ENCODE measurements at places on chromosomes 12 and 14. TPM values are rescaled to one million over a fixed set of nuclear protein-coding genes. Genes with fewer than 3 reads are reported as not detected.

GRCh38 chr12:53057816-53058500 is 8.1 kb downstream of the TNS2 start:
- peaks cover 6% of the 10 kb centered on the region for H3K4me1 ChIP-seq
- H3K27me3 ChIP-seq: peaks cover 6% of the 10 kb centered on the region

- peaks cover 7% of the 10 kb centered on the region for H3K27me3 ChIP-seq
- no peaks in the 10 kb centered on the region for H3K36me3 ChIP-seq
- H3K27ac ChIP-seq: no peak overlapping the region
- H3K4me3 ChIP-seq: no peak overlapping the region
- no peaks in the 10 kb centered on the region for H3K4me1 ChIP-seq
Measured at GRCh38 chr12:131850856-131851559, 22.8 kb downstream of the MMP17 start.

DNA sequence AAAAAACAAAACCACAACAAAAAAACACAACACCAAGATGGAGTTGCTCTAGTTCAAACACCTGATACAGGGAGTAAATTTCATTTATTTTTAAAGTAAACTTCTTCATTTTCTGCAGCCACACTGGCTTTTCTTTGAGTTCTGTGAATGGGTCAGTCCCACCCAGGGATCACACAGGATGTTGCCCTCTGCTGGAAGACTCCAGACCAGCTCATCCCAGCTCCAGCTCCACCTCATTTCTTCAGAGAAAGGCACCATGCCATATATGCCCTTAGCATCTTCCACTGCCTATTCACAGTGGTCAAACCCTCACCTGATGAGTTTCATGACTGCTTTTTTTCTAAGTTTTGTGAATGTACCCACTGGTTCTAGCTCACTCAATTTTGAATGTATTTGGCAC is 8.0 kb downstream of the GLIPR1 start:
- no peak for DNase-seq
- no peaks in the 10 kb centered on the region for H3K36me3 ChIP-seq
- no peaks in the 10 kb centered on the region for H3K4me1 ChIP-seq
- H3K27me3 ChIP-seq: no peaks in the 10 kb centered on the region

DNA sequence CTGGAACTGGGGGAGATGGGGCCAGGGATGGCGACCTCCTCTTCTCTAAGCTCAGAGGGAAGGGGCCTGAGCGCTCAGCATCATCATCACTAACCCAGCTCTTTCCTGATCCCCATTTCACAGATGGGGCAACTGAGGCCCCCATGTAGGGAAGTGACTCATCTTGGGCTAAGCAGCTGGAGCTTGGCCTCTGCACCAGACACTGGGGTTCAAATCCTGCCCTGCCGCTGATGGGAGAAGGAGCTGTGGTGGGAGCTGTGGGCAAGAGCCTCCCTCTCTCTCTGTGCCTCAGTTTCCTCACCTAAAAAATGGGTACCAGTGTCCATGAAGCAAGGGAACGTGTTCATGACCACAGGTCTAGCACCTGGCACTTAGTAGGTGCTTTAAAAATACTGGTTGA is 2.6 kb upstream of the TRPV4 start:
- H3K27ac ChIP-seq: no peak overlapping the region
- no peak overlapping the region for H3K4me3 ChIP-seq
- peaks cover 7% of the 10 kb centered on the region for H3K27me3 ChIP-seq
- peaks cover 7% of the 10 kb centered on the region for H3K4me1 ChIP-seq
- DNase-seq: no peak

DNA sequence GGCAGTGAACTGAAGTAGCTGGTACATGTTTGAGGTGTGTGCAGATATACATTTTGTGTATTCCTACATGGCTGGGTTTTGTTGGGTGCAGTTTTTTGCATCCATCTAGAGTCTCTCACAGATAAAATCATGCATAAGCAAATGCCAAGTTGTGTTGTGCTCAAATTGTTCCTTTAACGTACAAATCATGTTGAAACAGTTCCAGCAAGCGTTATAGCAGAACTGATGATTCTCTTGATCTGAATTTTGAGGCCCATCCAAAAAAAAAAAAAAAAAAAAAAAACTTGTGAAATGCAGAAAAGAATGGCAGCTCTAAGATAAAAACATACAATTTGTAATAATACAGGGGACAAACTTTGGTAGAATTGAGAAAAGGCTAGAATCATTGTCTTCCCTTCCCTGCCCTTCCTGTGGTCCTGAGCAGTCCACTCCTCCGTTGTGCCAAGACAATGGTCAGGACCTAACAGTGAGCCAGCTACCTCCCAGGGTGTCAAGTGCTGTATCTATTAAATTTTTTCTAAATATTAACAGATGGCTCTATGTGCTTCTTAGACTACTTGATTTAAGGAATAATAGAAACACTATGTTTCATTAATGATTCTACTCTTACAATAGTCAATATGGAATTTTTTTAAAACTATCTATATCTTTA is 122.1 kb downstream of the PLEKHA5 start:
- H3K4me3 ChIP-seq: no peak overlapping the region
- H3K27me3 ChIP-seq: no peaks in the 10 kb centered on the region
- no peak for DNase-seq
- peaks cover 6% of the 10 kb centered on the region for H3K4me1 ChIP-seq
- peak overlapping the region; percentile 73 for H3K27ac ChIP-seq
- peaks cover 7% of the 10 kb centered on the region for H3K36me3 ChIP-seq

DNA sequence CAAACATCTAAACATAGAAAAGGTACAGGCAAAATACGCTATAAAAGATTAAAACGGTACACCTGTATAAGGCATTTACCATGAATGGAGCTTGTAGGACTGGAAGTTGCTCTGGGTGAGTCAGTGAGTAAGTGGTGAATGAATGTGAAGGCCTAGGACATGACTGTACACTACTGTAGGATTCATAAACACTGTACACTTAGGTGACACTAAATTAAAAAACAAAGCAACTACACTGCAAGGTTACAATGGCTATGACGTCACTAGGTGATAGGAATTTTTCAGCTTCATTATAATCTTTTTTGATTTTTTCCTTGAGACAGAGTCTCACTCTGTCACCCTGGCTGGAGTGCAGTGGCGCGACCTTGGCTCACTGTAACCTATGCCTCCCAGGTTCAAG is 269.2 kb downstream of the KSR2 start:
- peaks cover 7% of the 10 kb centered on the region for H3K27me3 ChIP-seq
- H3K27ac ChIP-seq: no peak overlapping the region
- no peak overlapping the region for H3K4me3 ChIP-seq
- no peaks in the 10 kb centered on the region for H3K36me3 ChIP-seq

GRCh38 chr12:71449373-71450070 is 9.9 kb downstream of the LGR5 start:
- H3K27me3 ChIP-seq: peaks cover 93% of the 10 kb centered on the region
- peaks cover 5% of the 10 kb centered on the region for H3K4me1 ChIP-seq

GRCh38 chr14:44897845-44898151 is 63.9 kb downstream of the KLHL28 start:
- H3K27me3 ChIP-seq: no peaks in the 10 kb centered on the region
- peaks cover 3% of the 10 kb centered on the region for H3K36me3 ChIP-seq
- H3K4me1 ChIP-seq: peaks cover 7% of the 10 kb centered on the region
- peak overlapping the region; percentile 96 for H3K27ac ChIP-seq
- no peak for DNase-seq

DNA sequence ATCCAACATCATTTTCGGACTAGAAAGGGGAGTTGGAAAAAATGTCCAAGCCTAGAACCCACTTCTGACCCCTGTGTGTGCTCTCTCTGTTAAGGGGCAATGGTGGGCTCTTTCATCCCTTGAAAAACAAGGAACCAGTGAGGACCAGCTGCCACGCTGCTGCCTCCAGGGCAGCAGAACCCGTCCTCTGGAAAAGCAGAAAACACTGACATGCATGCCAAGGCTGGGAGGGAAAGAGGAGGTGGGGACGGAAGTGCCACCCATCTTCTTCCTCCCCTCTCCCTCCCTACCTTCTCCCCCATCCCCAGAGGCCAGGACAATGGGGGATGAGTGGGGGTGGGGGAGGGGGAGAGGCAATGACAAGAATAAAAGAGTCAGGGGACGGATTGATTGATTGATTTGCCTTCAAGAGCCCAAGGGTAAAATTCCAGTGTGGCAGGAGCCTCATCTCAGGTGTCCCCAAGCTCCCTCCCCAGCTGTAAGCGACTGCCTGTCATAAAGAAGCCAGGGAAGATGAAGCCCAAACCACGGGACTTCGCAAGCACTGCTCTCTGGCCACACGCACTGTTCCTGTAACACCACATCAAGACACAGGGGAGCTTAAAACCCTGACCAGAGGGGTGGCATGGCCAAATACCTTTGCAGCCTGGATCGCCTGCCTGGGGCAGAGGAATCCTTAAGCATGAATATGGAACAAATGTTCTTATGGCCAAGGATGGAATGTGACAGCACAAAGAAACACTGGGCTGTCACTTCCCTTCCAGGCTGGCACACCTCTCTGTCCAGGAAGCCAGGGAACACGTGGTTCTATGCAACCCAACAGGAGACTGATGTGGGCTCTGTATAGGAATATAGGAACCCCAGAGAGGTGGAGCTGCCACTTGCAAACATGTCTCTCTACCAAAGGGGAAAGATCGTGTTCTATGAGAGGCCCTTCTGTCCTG is 38.9 kb upstream of the BDKRB2 start:
- DNase-seq: no peak
- no peak overlapping the region for H3K27ac ChIP-seq
- H3K4me3 ChIP-seq: no peak overlapping the region
- H3K27me3 ChIP-seq: peaks cover 12% of the 10 kb centered on the region
- H3K36me3 ChIP-seq: no peaks in the 10 kb centered on the region

GRCh38 chr12:13905794-13906193 is 75.6 kb downstream of the GRIN2B start:
- H3K27me3 ChIP-seq: peaks cover 4% of the 10 kb centered on the region
- no peak overlapping the region for H3K4me3 ChIP-seq
- no peak for DNase-seq
- H3K27ac ChIP-seq: no peak overlapping the region
- peaks cover 1% of the 10 kb centered on the region for H3K4me1 ChIP-seq
- peaks cover 1% of the 10 kb centered on the region for H3K36me3 ChIP-seq

- H3K36me3 ChIP-seq: peaks cover 14% of the 10 kb centered on the region
- H3K27ac ChIP-seq: no peak overlapping the region
- peaks cover 36% of the 10 kb centered on the region for H3K4me1 ChIP-seq
- peak overlapping the region; percentile 91 for H3K4me3 ChIP-seq
- no peak for DNase-seq
Measured at GRCh38 chr12:12812618-12813119, 477 bp upstream of the DDX47 start.

DNA sequence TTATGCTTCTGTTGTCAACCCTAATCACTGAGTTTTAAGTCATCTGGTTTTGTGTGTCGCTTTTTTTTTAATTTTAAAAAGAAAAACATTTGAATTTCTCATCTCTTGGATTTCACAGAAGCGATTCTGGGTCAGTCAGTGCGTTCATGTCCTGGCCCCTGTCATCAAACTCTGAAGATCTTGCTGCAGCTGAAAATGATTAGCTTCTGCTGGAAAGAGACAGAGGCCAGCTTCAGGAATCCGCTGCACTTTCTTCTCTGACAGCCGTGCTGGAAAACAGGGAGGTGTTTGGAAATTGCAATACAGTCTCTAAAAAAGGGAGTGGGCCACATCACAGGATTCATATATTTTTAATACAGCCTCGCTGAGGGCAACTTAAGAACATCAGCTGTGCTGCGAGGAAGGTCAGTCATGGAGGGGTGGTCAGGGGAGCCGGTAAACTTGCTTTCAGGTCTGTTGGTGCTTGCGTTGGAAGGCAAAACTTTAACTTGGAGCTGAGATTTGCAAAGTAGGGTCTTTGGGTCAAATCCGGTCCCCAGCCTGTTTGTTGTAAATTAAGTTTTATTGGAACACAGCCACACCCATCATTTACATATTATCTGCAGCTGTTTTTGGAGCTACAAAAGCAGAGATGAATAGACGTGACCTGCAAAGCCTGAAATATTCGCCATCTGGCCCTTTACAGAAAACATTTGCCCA is 190.8 kb downstream of the AACS start:
- no peak for DNase-seq
- no peaks in the 10 kb centered on the region for H3K36me3 ChIP-seq
- no peaks in the 10 kb centered on the region for H3K4me1 ChIP-seq
- H3K4me3 ChIP-seq: no peak overlapping the region
- H3K27ac ChIP-seq: no peak overlapping the region

DNA sequence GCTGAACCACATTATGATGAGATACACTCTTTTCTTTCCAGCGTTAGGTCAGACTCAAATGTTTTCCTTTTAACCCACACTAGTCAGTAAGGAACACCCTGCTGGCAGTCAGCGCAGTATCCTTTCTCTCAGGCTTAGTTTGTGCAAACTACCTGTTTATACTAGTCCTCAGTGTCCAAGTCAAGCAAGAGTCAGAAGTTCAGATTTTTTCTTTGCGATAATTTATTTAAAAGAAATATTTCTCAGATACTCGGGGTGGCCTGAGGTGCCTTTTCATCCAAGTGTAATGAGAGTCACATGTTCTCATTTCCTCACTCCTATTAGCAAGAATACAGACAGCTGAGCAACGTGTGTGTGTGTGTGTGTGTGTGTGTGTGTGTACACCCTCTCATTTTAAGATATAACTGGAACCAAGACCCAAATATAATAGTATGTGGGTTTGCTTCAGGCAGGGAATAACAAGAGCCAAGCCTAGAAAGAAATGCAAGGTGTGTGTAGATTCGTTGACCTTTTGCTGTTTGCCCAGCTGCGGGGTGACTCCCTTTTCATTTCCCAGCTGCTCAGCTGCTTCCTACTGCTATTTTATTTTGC is 182.7 kb downstream of the KICS2 start:
- peaks cover 3% of the 10 kb centered on the region for H3K36me3 ChIP-seq
- peaks cover 20% of the 10 kb centered on the region for H3K4me1 ChIP-seq
- no peaks in the 10 kb centered on the region for H3K27me3 ChIP-seq
- H3K27ac ChIP-seq: peak overlapping the region; percentile 95
- DNase-seq: no peak

DNA sequence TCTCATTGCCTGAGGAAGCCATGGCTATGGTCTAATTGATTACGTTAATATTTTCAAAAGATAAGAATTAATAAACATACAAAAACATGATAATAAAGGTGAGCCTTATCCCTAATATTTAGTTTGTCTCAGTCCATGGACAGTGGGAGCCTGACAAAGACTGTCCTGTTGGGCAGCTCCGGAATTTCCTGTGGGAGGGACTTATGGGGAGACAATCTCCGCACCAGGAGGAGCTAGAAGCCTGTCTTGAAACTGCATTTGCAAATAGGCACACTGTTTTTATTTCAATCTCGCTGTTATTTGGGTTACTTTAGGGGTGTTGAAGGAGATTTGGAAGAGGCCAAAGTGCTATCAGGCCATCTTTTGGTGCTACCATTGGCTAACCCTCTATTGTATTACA is 50.8 kb upstream of the ZDHHC17 start:
- no peak overlapping the region for H3K27ac ChIP-seq
- no peaks in the 10 kb centered on the region for H3K27me3 ChIP-seq
- H3K4me1 ChIP-seq: no peaks in the 10 kb centered on the region
- no peak overlapping the region for H3K4me3 ChIP-seq
- no peak for DNase-seq

- no peak overlapping the region for H3K4me3 ChIP-seq
- H3K27ac ChIP-seq: peak overlapping the region; percentile 92
- H3K27me3 ChIP-seq: no peaks in the 10 kb centered on the region
- peaks cover 3% of the 10 kb centered on the region for H3K4me1 ChIP-seq
- DNase-seq: no peak
Measured at GRCh38 chr12:124411281-124411878, 116.5 kb downstream of the RFLNA start.

The FGF23 gene
- 0.14 TPM for total RNA-seq

The LRIG3 gene
- total RNA-seq: 75.3 TPM

The OR4E1 gene
- total RNA-seq: not detected

The KRT2 gene
- total RNA-seq: not detected

The ZCRB1 gene
- total RNA-seq: 50.4 TPM

The C2CD5 gene
- total RNA-seq: 122 TPM

The TAS2R42 gene
- not detected for total RNA-seq

The MAP3K9 gene
- 27.6 TPM for total RNA-seq

The CPNE6 gene
- total RNA-seq: not detected

All from progenitor cell of endocrine pancreas (in vitro differentiated cells).